ENCODE measurements at places on chromosomes 4 and X.

GRCh38 chrX:139200793-139201192 is 329.7 kb upstream of the F9 start:
- no peak for DNase-seq

DNA sequence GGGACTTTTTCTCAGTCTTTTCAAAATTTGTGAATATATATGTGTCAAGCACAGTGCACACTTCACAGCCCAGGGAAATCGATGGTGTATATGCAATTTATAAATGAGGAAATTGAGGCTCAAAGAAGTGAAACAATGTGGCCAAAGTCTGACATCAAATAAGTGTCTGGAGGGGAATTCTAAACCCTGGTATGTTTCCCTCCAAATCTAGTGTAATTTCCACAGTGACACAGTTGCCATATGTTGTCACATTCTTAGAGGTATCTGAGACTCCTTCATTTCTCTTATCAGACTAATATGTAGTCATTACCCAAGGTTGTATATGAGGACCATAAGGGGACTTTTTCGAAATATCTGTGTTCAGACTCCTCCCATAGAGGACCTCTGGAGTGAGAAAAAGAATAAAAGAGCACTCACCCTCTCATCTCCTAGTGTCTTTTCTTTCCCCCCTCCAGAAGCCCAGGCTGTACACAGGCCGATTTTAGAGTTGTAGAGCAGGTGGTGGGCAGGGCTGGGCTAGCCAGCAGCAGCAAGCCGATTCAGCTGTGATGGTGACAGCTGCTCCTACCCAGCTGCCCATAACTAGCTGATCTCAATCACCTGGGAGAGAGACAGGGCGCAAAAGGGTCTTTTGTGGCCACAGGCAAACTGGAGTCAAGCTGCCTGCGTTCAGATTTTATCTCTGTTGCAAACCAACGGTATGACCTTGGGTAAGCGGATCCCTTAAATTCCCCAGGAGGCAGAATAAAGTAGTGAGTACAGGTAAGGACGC is 55.1 kb downstream of the CLCN5 start:
- DNase-seq: no peak

DNA sequence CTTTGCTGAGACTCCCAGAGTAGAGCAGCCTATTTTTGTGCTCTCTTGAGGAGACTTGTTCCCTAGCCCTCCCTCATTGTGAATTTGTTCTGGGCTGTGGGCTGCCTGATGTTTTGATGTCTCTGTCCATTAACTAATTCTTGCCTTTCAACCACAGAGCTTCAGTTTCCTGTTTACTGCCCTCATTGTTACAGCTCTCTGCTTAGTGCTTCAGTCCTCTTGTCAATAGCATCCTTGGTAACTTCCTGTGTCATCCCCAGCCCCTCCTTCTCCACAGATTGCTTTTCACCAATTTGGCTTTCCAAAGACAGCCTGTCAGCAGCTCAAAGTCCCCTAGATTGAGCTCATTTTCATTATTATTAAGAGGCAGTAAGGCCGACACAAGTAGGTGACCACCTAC is 69.9 kb downstream of the COX7B2 start:
- DNase-seq: peak; percentile 13

GRCh38 chr4:40710484-40711254 is 39.1 kb upstream of the NSUN7 start:
- DNase-seq: no peak

DNA sequence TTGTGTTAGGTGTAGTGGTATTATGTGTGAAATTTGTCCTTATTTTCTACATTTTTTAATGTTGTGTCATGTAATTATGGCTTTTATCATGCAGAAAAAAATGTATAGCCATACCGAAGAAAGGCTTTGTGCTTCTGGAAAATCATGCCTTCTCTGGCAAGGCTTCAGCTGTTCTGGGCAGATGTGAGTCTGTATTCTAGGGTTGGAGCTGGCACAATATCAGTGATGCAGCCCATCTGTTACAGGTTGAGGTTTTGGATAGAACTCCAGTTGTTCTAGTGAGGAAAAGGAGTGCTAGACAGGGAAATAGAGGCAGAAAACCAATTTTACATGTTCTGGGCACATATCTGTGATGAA is 44.8 kb upstream of the PRSS12 start:
- DNase-seq: no peak

DNA sequence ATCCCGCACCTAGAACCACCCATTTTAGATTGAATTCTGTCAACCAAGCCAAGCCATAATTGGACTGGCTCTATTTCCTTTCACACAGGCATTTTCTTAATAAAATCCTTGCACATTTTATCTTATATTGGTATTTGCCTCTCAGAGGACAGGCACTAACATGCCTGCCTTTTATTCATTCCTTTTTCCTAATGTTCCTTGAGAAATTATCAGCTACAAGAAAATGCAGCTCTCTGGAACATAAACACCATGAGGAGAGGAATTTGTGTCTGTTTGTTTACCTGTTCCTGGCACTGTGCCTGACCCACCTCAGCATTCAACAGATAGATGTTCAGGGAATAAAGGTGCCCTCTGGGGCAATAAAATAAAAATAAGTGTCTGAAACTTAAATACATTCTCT is 116.2 kb downstream of the PDHA2 start:
- DNase-seq: no peak

DNA sequence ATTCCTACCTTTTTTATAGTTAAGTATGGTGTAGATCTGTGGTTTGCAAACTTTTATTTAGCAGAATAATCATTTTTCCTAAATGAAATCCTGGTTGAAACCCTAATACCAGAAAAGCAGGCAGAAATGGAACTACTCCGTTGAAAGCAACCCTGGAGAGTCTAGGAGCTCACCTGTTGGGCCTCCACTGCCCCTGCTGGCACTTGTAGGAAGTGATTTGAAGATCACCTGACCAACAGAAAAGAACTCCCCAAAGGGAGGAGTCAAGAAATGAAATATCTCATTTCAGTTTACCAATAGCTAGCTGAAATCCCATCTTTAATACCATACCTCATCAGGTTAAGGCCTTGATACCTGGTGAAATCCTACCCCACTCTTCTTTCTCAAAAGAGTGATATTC is 277.1 kb downstream of the KLHL13 start:
- no peak for DNase-seq

DNA sequence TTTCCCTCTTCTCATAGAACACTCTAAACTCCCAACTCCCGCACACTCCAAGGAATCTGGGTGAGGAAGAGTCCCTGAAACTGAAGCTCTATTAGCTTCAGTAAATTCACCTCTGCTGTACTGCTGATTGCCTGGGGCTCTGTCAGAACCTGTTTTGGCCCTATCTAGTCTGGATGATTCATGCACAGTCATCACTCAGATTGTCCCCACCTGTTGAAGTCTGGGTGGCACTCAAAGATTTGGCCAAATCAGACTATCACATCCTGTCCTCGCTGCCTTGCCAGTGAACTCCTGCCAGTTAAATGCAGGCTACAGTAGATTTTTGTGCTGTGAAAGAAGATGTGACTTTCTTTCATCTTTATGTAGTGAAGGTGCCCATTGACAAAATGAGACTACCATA is 63.5 kb upstream of the EMCN start:
- DNase-seq: no peak

All from CD4-positive, alpha-beta T cell treated with Interleukin-12 subunit alpha and Interleukin-12 subunit beta, for 1 hour (primary cell).